Suprapubic skin (tissue), 4 donors: ENCODE measurements at places on chromosomes 12 and 14.

- H3K36me3 ChIP-seq, result no peaks in the 10 kb centered on the region
- no peak for DNase-seq
- no peak overlapping the region for H3K27ac ChIP-seq
These were observed 21.5 kb upstream of the IFNG start for GRCh38 chr12:68180792-68181744.

DNA sequence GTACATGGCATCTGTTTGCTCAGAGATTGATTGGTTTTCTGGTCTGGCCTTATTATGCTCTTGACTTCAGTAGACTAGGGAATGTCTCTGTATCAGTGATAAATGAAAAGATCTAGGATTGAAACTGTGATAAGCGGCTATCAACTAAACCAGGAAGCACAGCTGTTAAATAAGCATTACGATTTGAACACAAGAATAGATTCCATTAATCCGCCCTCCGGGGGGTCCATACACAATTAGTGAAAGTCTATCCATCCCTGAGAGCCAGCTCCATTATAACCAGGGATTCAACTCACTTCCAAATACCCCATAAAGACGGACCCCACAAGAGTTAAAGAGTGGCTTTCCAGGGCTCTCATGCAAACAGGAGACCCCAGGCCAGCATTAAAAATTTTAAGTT, 279.0 kb downstream of the GRIN2B start:
- DNase-seq, result no peak
- no peak overlapping the region for H3K27ac ChIP-seq
- H3K4me1 ChIP-seq, result no peaks in the 10 kb centered on the region
- no peak overlapping the region for H3K4me3 ChIP-seq
- H3K27me3 ChIP-seq, result no peaks in the 10 kb centered on the region

GRCh38 chr12:19992311-19992710, 376.0 kb upstream of the PDE3A start:
- no peak for DNase-seq
- H3K27ac ChIP-seq, result no peak overlapping the region
- no peaks in the 10 kb centered on the region for H3K4me1 ChIP-seq
- H3K4me3 ChIP-seq, result no peak overlapping the region
- no peaks in the 10 kb centered on the region for H3K36me3 ChIP-seq

DNA sequence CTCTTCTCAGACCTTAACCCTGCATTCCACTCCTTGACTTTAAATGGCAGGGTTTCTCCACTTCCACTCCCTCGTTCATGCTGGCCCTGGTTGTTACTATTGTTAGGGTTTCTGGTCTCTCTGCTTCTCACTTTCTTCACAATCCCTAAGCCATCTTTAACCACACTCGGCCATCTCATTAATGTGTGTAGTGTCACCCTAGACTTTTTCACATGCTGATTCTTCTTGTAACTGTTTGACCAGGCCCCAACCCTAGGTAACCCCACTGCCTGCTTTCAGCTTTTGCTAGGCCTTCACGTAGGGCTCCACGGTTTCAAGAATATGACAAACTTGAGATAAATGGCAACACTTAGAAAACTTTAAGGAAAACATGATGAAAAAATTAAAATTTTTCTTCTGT, 195.1 kb downstream of the IPO8 start:
- H3K4me3 ChIP-seq, result no peak overlapping the region
- DNase-seq, result no peak
- H3K36me3 ChIP-seq, result no peaks in the 10 kb centered on the region
- H3K27me3 ChIP-seq, result no peaks in the 10 kb centered on the region

GRCh38 chr12:43896496-43896895, 60.6 kb downstream of the TMEM117 start:
- H3K4me3 ChIP-seq, result no peak overlapping the region
- no peak for DNase-seq
- H3K27me3 ChIP-seq, result no peaks in the 10 kb centered on the region
- no peaks in the 10 kb centered on the region for H3K4me1 ChIP-seq
- no peaks in the 10 kb centered on the region for H3K36me3 ChIP-seq
- no peak overlapping the region for H3K27ac ChIP-seq

GRCh38 chr14:91834571-91834970, 32.8 kb downstream of the TC2N start:
- H3K27me3 ChIP-seq, result no peaks in the 10 kb centered on the region
- peaks cover 10% of the 10 kb centered on the region for H3K4me1 ChIP-seq
- no peak for DNase-seq
- no peak overlapping the region for H3K27ac ChIP-seq
- peak overlapping the region; percentile 77 for H3K4me3 ChIP-seq
- no peaks in the 10 kb centered on the region for H3K36me3 ChIP-seq

- peak overlapping the region; percentile 6 for H3K4me3 ChIP-seq
- peak overlapping the region; percentile 58 for H3K27ac ChIP-seq
- no peaks in the 10 kb centered on the region for H3K36me3 ChIP-seq
- no peaks in the 10 kb centered on the region for H3K27me3 ChIP-seq
These were observed 154.1 kb upstream of the ATP2B1 start for GRCh38 chr12:89862511-89863445.

DNA sequence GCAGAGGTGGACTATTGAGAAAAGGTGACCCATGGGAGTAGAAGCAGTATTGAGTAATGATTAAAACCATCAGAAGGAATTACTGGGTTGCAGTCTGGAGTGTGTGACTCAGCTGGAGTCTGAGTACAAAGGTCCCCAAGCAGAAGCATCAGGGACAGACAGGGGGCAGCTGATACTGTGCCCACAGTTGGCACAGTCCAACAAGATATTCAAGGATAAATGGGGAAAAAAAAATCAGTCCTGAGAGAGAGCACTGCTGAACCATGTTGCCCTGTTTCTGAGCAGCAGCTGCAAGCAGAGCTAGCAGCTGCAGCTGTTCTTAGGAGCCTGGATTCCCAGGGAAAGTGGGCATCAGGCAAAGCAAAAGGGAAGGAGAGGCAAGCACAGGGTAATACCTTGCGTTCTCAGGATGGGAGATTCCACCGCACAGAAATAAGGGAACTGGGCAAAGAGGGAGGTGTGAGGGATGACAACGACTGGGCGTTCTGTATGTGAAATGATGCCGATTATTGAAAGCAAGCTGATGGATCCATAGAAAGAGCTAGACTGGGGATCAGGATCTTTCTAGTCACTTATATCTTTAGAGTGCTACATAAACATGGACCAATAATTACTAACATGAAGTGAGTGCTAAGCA, 17.7 kb downstream of the NEUROD4 start:
- no peak for DNase-seq
- no peaks in the 10 kb centered on the region for H3K36me3 ChIP-seq
- H3K4me1 ChIP-seq, result no peaks in the 10 kb centered on the region

- H3K36me3 ChIP-seq, result no peaks in the 10 kb centered on the region
- no peak overlapping the region for H3K4me3 ChIP-seq
- H3K27ac ChIP-seq, result no peak overlapping the region
- no peaks in the 10 kb centered on the region for H3K27me3 ChIP-seq
- no peaks in the 10 kb centered on the region for H3K4me1 ChIP-seq
These were observed 359.1 kb downstream of the TMEM132D start for GRCh38 chr12:129544716-129545115.

DNA sequence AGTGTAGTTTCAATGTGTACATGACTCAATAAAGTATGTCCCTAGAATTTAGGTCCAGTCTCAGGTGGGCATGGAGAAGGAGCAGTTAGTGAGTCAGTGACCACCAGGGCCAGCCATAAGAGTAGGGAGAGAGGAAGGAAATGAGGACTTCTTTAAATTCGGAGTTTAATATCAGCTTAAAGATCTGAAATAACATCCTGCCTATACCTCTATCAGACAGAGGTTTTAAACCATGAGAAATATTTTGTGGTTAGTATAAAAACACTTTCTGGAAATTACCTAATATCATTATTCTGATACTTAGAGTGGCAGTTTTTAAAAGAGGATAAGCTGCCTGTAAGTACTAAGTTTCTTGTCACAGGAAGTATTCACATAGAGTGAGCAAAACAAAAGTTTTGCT, 61.7 kb upstream of the ST8SIA1 start:
- H3K4me1 ChIP-seq, result no peaks in the 10 kb centered on the region
- no peak overlapping the region for H3K27ac ChIP-seq
- H3K4me3 ChIP-seq, result no peak overlapping the region
- DNase-seq, result no peak
- no peaks in the 10 kb centered on the region for H3K27me3 ChIP-seq

GRCh38 chr14:47959740-47960139, 284.3 kb upstream of the MDGA2 start:
- no peaks in the 10 kb centered on the region for H3K4me1 ChIP-seq
- H3K36me3 ChIP-seq, result no peaks in the 10 kb centered on the region
- no peaks in the 10 kb centered on the region for H3K27me3 ChIP-seq
- DNase-seq, result no peak

GRCh38 chr12:132218527-132218875, 74.2 kb downstream of the NOC4L start:
- no peak overlapping the region for H3K4me3 ChIP-seq
- peaks cover 70% of the 10 kb centered on the region for H3K27me3 ChIP-seq
- peaks cover 4% of the 10 kb centered on the region for H3K4me1 ChIP-seq
- no peaks in the 10 kb centered on the region for H3K36me3 ChIP-seq
- no peak for DNase-seq
- no peak overlapping the region for H3K27ac ChIP-seq

- DNase-seq, result no peak
- H3K36me3 ChIP-seq, result no peaks in the 10 kb centered on the region
- no peak overlapping the region for H3K27ac ChIP-seq
- no peak overlapping the region for H3K4me3 ChIP-seq
- H3K4me1 ChIP-seq, result no peaks in the 10 kb centered on the region
- no peaks in the 10 kb centered on the region for H3K27me3 ChIP-seq
These were observed 308.2 kb downstream of the EMP1 start for GRCh38 chr12:13504736-13505135.

DNA sequence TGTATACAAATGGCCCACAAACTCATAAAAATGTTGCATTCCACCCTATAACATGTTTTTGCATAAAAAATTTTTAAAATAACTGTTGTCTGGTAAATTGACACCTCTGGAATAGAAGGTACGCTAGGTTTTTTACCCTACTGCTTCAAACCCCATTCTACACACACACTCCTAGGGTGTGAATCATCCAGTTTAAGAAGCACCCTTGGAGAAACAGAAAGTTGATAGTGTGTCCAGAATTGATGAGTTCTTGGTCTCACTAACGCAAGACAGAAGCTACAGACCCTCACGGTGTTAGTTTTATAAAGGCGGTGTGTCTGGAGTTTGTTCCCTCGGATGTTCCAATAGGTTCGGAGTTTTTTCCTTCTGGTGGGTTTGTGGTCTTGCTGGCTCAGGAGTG, 158.5 kb downstream of the KLRB1 start:
- H3K36me3 ChIP-seq, result no peaks in the 10 kb centered on the region
- H3K4me3 ChIP-seq, result peak overlapping the region; percentile 63
- DNase-seq, result no peak
- H3K27ac ChIP-seq, result no peak overlapping the region
- peaks cover 9% of the 10 kb centered on the region for H3K4me1 ChIP-seq

DNA sequence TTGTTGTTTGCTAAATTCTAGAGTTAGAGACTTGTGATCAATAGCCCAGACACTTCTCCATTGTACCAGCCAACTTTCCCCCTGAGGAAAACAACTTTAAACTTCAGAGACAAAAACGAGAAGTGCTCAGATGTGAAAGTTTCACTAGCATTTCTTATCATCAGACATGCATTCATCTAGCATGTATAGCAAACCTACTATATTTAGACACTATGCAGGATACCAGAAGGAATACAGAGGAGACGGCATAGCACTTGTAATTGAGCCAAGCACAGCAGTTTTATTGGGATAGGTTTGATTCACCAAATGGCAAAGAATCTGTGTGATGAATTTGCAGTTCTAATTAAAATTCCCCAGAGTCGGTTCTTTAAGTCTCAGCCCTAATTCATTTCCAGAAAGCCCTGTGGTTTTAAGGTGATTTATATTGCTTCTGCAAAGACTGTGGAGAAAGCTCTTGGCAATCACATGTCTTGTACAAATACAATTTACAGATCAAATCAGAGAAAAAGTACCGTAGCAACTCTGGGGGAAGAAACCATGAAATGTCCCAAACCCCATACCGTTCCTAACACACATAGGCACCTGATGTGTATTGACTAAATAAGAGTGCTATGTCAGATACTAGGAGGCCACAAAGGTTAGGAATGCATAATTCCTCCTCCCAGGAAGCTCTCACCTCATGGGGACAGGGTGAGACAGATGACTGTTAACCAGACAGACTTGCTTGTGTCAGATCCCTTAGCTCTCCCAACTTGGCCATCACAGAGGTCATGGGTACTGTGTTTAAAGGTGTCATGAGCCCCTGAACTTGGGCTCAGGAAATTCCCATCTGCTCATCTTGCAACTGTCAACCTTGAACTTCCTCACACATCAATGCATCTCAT, 69.6 kb upstream of the KRAS start:
- H3K36me3 ChIP-seq, result no peaks in the 10 kb centered on the region
- H3K4me3 ChIP-seq, result no peak overlapping the region
- DNase-seq, result no peak
- H3K27ac ChIP-seq, result no peak overlapping the region
- no peaks in the 10 kb centered on the region for H3K4me1 ChIP-seq

DNA sequence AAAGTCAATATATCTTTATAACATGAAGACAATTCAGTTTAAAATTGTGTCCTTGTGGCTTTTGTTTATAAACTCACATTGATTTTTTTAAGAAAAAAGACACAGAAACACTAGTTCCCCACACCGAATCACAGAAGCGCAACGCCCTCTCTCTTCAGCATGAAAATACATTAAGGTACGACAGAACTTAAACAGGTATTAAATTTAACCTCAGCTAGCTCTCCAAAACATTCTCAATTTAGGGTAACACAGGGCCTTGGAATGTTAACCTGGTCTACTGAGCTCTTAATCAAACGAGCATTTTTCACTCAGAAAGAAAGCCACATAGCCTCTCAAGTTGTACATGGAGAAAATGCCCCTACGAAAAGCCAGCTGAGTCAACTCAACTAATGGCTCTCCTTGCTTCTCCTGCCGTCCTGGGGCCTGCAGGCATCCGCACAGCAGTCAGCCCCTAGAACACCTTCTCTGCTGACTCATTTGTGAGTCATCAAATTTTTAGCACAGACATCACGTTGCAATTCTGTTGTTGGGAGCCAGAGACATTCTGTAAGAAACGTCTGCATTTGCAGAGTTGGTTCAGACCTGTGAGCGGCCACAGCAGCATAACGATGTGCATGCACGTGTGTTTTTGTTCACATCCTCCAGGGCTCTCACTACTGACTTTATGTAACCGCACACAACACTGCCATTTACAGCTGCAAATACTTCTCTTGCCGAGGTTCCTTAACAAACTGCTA, 141.6 kb downstream of the ITPR2 start:
- no peaks in the 10 kb centered on the region for H3K4me1 ChIP-seq
- no peak overlapping the region for H3K4me3 ChIP-seq
- peaks cover 8% of the 10 kb centered on the region for H3K36me3 ChIP-seq
- no peak for DNase-seq
- H3K27ac ChIP-seq, result no peak overlapping the region

DNA sequence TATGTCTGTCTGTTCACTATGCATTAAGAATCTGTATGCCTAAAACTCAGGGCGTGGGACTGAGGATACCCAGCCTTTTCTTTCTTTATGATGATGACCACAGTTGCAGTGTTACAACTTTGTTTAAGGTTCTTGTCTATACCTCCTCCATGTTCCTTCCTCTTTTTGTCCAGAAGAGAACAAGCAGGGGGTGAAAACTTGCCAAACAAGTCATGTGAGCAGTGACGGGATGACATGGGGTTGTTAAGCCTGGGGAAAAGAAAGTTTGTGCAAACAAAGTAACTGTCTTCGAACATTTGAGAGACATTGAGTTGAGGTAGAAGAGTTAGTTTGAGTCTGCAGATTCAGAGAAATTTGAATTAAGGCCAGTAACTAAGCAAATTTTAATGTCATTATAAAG, 505.5 kb downstream of the NPAS3 start:
- no peaks in the 10 kb centered on the region for H3K4me1 ChIP-seq
- no peak for DNase-seq
- no peak overlapping the region for H3K4me3 ChIP-seq
- no peaks in the 10 kb centered on the region for H3K36me3 ChIP-seq
- no peaks in the 10 kb centered on the region for H3K27me3 ChIP-seq
